ENCODE measurements at places on chromosomes 11 and 22.

DNA sequence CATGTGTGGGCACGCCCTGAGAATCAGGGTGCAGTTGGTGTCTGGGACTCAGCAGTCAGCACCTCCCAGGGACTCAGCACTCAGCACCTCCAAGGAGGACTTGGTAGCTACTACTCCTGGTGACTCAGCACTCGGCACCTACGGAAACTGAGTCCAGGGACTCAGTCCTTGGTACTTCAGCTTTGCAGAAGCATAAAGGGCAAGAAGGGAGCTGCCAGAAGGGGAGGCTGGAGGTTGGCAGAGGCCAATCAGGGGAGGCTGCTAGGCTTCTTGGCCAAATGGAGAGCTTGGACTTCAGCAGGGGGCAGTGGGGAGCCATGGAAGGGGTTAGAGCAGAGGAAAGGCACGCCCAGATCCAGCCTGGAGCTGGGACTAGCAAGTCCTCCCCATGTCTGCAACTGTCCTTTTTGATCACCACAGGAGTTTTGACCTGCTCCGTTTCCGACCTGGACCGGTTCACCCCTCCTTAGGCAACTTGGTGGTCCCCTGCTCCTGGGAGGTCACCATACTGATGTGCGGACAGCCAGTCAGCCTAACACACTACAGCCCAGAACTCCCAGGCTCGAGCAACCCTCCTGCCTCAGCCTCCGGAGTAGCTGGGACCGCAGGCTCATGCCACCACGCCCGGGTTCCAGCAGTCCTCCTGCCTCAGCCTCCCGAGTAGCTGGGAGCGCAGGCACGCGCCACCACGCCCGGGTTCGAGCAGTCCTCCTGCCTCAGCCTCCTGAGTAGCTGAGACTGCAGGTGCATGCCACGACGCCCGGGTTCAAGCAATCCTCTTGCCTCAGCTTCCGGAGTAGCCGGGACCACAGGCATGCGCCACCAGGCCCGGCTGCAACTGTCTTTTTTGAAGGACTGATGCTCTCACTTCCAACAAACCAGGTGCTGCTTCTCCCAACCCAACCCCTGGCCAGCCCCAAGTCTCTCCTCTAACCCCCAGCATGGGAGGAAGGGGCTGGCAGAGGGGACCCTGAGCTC is 1.5 kb downstream of the ANO9 start:
- no peak for DNase-seq

- no peak for DNase-seq
These were observed 14.7 kb upstream of the TUB start for GRCh38 chr11:8066036-8066910.

DNA sequence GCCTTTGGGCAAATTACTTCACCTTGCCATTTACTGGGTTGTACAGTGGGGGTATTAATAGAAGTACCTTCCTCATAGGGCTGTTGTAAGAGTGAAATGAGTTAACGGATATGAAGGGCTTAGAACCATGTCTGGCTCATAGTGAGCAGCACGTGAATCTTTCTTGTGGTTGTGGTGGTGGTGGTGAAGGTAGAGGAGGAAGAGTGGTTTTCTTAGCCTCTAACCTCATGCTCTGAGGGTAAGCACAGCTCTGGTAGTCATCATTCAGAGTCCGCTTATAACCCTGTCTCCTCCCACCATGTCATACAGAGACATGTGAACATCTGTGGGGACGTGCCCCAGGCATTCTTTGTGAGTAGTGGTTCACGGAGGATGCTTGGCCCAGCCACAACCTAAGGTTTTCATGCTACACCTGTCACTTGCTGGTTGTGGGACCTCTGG is 43.6 kb downstream of the TEAD1 start:
- DNase-seq = no peak

GRCh38 chr11:107819361-107820014 is 39.1 kb downstream of the SLC35F2 start:
- DNase-seq = no peak

- no peak for DNase-seq
These were observed 92.6 kb downstream of the SWAP70 start for GRCh38 chr11:9756461-9756860.

DNA sequence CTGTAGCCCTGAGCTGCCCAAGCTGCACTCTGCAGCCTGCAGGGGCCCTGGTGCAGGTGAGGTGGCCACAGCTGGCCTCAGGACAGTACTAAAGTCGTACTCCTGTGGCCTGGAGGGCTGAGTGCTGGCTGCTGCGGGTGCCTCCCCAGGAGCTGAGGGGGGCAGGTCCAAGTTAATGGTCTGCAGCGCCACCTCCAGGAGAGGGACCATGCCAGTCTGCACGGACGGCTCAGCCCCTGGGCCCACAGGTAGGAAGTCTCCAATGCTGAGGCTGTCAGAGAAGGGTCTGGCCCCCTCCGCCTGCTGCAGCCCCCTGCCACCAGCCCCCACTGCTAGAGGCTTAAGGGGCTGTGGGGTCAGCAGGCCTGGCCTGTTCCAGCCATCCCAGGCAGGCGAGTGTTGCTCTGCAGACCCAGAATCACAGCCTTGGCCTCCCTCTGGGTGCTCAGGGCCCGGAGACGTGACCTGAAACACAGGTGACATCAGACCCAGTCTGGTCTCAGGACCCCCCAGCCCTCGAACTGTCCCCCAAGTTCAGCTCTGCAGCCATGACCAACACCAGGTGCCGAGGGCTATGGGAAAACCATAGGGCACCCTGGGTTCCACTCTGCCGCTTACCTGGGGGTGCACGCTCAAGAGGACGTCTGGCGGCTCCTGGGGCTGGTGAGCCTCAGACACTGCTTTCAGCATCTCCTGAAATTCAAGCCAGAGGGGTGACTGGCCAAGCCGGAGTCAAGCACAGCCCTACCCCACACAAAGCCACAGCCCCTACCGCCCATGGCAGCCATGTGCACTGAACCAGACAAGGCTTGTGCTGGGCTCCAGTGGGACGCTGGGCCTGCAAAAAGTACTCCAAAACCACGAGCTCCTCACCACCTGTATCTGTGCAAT is 20.8 kb downstream of the SELENOO start:
- DNase-seq = no peak

DNA sequence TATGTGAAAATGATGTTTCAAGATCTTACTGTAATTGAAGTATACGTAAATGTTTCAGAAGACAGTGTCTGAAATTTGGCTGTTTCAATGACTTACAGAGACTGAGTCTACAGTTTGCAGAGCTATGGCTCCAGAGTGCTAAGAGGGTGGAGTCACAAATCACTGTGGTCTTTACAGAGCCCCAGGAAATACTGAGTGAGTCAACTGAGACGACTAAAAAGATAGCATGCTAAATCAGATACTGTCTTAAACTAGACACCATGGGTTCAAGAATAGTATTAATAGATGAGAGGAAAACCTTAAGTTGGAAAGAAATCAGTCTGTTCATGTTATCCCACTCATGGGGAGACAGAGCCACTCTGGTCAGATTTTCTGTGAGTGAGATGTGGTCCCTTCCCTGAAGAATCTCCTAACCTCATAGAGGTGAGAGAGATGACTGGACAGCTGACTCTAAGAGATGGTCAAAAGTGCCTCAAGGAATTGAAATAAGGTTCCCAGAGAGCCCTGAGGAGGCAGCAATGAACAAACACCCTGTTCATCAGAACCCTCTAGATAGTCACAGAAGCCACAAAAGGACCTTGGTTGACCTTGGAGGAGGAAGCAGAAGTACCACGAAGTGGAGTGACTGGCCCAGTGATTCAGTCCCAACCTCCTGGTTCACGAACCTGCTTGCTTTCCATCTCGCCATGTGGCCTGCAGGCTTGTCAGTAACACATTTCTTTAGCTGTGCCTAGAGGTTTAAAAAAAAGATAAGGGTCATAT is 30.2 kb downstream of the C11orf91 start:
- DNase-seq = peak; percentile 66

DNA sequence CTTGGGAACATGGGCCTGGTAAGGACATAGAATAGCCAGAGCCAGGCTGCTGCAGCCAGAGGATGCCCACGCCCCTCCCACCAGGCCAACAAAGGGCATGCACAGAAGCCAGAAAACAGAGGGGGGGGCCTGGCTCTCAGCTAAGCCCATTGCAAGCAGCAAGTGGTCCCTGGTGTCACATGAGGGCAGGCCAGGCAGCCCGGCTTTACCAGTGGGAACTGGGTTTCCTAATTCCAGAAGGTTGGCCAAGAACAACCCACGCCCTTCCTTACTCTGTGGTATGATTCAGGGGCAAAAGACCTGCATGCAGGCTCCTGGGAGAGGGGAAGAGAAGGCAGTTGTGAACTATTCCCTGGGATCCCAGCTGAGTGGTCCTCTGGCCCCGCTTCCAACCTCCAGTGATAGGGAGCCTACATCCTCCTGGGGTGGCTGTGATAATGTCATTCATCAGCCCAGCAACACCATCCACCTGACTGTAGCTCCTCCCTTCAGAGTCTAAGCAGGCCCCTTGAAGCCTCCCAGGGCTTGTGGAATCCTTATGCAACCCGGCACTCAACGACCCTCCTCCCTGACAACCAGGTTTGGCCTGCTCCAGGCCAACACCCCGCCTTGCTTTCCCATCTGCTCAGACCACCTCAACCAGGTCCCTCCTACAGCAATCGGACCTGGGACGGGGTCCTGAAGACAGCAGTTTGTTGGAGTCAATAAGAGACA is 62.1 kb upstream of the LMO1 start:
- DNase-seq = no peak

DNA sequence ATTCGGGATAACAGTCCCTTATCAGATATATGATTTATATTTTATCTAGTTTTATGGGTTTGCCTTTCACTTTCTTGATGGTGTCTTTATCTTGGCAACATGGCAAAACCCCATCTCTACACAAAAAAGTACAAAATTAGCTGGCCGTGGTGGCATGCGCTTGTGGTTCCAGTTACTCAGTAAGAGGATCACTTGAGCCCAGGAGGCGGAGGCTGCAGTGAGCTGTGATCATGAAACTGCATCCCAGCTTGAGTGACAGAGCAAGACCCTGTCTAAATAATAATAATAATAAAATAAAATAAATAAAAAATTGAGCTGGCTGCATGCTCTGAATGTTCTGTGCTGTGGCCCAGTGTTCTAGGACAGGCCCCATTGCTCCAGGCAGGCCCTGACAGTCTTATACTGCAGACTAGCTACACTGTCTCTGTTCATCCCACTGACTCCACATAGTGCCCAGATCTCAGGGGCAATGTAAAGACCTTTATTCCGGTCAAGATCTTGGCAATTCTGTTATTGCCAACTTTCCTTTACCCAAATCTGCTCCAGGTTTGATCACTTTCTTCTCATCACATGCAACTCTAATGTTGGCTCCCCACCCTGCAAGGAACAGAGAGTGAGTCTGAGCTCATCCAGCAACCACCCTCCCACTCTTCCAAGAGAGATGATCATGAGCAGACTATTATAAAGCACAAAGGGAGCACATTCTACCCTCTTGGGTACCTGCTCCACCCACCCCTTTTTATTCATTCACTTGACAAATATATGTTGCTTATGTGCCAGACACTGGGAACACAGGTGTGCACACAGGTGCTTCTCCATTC is 8.8 kb downstream of the HSPA8 start:
- no peak for DNase-seq

DNA sequence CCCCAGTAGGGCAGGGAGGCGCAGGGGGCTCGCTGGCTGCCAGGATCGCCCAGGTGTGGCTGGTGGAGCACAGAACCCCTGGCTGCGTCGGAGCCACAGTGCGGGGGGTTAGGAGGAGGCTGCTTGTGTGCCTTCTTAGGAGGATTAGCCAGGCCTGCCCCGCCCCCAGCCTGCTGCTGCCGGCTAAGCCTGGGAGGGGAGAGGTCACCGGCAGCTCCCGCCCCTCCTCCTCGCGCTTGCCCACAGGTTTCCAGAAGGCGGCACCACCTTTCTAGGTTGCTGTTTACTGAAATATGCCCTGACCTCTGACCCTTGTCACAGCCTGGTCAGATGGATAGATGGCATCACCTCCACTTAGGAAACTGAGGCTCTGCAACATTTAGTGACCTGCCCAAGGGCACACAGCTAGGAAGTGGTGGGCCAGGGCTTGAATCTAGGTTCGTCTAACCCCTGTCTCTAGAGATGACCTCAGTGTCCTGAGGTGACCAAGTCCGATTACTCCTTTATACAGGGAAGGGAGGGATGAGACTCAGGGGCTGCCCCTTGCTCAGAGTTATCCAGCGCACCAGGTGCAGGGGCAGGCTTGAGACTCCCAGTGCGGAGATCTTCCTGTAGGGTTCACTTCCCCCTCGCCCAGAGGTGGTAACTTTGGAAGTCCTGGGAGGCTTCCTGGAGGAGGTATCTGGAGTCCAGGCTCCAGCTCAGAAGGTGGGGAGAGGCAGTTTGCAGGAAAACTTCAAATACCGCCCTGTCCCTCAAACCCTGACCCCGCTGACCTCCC is 44.0 kb downstream of the MYO7A start:
- DNase-seq = no peak

DNA sequence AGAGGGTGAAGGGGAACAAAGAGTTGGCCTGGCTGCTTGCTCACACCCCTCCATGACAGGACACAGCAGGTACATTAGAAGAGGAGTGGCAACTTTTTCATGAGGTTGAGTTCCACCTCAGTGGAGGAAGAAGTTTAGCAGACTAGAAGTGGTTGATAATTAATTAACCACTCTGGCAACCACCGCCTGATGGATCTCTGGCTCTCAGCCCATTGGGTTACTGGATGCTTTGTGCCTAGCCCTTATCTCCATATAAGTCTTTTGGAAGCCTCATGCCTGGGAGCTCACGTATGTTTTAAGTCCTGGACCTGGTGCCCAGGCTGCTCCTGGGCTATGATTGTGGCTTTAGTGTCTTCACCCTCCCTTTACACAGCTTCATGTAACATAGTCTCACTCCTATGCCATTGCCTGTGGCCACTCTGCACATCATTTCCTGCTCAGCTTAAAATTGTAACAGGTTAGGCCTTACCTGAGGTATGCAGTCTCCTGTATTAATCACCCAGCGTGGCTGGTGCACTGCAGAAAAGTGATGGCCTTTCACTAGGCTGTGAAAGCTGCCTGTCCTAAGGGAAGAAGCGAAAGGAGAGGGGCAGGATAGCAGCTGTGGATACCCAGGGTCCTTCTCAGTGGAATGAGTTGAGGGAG is 72.7 kb upstream of the CRTAM start:
- no peak for DNase-seq

DNA sequence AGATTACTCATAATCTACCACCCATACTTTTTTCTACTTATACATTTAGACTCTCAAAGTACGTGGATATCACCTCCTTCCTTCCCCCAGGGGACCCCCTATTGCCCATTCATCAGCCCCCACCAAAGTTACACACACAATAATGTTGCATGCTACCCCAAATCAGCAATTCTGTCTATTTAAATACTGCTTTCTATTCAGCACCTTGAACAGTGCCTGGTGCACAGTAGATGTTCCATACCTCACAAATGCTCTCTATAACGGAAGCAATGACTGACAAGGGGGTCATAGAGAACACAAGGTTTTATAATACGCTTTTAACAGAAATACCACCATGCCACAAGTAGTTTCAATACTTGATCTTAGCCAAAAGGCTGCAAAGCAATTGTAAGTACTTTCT is 370.7 kb downstream of the MIAT start:
- DNase-seq = no peak

- DNase-seq = no peak
These were observed 538.4 kb downstream of the FAM181B start for GRCh38 chr11:82195283-82195682.

- DNase-seq = peak; percentile 56
These were observed 12.4 kb downstream of the PICK1 start for GRCh38 chr22:38069372-38070249.
